ENCODE measurements at places on chromosomes 1 and 21.

- no peak for DNase-seq
Observed at GRCh38 chr1:228814176-228814575, 78.9 kb downstream of the RHOU start.

DNA sequence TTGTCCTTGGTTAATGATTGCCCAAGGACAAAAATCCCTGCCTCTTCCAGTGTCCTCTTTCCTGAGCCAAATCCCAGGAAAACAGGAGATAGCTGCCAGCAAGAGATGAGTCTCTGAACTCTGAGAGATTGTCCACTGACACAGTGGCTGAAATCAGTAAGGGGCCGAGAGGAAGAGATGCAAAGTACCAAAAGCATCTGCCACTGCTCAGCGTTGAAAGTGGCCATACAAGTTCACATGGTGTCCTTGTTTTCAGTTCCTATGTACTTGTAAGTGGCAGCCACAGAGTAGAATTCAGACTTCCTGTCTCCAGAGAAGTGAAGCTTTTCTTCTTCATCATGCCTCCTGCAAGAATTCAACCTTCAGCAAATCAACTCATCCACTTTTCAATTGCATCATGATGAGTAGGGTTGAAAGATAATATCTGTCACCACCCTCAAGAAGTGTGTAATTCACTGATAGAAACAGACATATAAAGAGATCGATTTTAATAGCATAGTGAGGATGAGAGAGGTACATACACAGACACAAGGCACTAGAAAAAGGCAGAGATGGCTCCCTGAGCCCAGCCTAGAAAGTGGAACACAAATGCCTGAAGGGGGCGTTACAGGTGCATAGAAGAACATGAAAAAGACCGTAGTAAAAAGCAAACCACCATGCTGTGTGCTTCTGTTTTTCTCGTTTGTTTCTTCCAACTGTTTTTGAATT, 185.8 kb downstream of the MRPL39 start:
- peak; percentile 24 for DNase-seq

GRCh38 chr1:86706018-86706635, 1.8 kb downstream of the SH3GLB1 start:
- no peak for DNase-seq

DNA sequence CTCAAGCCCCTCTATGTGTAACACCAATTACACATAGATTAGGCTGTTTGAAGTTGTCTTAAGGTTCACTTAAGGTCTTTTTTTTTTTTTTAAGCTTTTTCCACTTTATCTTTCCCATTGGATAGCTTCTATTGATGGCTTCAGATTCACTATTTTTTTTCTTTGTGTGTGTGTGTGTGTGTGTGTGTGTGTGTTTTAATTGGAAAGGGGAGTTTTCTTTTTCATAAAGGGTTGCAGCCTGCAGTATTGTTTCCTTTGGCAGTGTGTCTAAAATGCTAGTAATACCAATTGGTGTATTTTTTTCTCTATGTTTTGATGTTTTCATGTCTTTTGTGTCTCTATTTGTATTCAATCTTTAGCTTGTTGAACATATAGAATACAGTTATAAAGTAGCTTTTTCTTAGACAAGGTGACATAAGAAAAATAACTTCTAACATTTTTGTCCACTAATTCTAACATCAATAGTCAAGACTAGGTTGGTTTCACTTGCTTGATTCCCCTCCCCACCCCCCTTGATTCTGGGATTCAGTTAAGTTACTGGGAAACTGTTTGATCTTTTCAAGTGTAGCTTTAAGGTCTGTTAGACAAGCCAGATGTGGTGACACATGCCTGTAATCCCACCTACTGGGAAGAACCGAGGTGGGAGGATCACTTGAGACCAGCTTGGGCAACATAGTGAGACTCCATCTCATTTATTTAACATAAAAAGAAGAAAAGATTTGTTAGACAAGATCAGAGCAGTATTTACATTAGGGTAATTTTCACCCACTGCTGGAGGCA, 21.4 kb downstream of the PRRC2C start:
- no peak for DNase-seq

- DNase-seq = no peak
Observed at GRCh38 chr1:117609471-117609911, 3.6 kb downstream of the TENT5C start.

DNA sequence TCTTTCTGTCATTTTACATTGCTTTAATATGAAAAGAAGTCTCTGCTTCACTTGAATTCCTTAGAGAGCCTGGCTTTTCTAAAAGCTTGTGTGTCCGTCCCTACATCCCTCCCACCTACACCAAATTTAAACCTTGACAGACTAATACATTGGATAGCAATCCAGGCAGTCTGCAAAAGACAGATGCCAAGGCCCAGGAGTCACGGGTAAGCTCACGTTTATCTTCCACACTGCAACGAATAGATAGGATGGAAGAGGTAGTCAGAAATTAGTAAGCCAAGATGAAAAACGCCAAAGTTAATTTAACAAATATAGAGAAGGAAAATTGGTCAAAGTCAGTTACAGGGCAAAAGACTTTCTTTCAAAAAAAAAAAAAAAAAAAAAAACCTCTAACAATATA, 338.1 kb downstream of the SMYD3 start:
- no peak for DNase-seq

GRCh38 chr1:88799491-88799890, 91.9 kb downstream of the GTF2B start:
- DNase-seq = no peak

DNA sequence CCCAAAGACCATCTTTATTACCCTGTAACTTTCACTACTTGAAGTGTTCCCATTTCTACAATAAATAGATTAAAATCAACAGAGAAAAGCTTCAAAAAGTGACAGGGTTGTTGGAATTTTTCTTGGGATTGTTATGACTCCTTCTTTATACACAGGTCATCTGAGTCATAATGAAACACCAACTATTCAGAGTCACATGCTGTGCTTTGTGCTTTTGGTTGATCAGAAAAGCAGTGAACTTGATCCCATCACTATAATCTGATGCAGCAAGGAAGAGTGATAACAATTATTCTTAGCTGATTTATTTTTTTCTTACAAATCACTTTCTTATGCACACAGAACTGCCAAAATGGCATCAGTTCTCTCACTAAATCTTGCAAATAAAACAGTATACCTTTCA, 422.9 kb downstream of the PTBP2 start:
- no peak for DNase-seq

DNA sequence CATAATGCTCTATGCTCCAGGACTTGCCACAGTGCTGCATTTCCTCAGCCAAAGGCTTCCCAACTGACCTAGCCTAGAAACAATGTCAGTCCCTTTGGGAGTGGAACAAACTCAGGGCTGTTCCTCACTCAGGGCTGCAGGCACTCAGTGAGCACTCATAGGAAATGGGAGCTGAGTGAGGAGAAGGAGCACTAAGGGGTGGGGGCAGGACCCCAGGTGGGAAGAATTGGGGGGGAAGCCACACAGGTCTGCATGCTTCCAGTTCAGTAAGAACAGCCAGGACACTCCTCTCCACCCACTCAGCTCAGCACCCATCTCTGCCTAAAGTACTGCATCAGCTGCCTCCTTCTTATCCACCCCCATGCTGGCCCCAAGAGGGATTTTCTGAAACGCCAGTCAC, 7.3 kb upstream of the SLC5A9 start:
- DNase-seq = no peak

- DNase-seq = no peak
Observed at GRCh38 chr1:151574575-151575529, 34.7 kb downstream of the TUFT1 start.

Data from activated CD4-positive, CD25-positive, alpha-beta regulatory T cell (primary cell).